H4 (cell line): ENCODE measurements at places on chromosomes 5 and 9. TPM values are rescaled to one million over a fixed set of nuclear protein-coding genes. Genes with fewer than 3 reads are reported as not detected.
A peak's percentile ranks its signal among the peaks of the same experiment; 100 is the strongest.

Gene S1PR3
- total RNA-seq = 34.8 and 44.8 TPM in 2 replicates

- DNase-seq = no peak
Measured at GRCh38 chr9:7298123-7298522, 501.5 kb downstream of the DMAC1 start.

- no peak for DNase-seq
Measured at GRCh38 chr5:102857076-102857818, 102.1 kb downstream of the PAM start.

DNA sequence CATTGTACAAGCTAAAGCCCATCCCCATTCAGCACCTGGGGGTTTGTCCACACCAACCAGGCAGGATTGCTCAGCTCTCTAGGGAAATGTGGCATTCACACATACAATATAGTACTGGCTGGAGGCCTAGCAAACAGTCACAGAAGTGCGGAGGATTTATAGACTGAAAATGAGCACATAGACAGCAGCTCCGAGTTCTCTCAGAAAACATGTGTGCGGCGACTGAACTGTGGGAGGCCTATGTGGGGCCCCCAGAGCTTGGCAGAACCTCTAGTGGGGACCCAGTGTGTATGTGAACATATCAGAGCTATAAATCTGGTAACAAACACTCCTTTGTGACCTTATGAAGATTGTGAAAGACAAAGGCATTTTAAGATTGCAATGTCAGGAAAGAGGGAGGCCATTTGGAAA is 431.1 kb downstream of the DTWD2 start:
- DNase-seq = no peak

DNA sequence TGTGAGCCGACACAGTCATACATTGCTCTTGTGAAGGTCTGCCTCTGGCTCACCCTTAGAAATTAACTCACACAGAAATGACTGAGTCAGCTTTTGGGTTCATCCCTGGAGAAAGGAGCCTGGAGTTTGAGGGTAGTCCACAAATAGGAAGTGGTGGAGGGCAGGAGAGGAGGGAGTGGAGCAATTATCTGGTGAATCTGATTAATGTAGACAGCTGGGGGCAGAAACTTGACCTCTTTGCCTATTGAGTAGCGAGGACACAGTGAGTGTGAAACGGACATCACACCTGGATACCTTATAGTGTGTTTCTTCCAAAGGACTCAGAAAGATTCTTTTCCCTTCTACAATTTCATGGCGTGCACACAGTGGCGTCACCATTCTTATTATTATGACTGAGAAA is 48.5 kb upstream of the MSX2 start:
- DNase-seq = no peak

Gene MRPL22
- 25.8 and 28.2 TPM in 2 replicates for total RNA-seq

GRCh38 chr5:146002491-146002890 is 66.1 kb downstream of the SH3RF2 start:
- no peak for DNase-seq

Gene SPATA9
- total RNA-seq = 0.45 TPM in 1 of 2 replicates, not detected in the other

Gene DPH7
- 15.3 and 16.1 TPM in 2 replicates for total RNA-seq

GRCh38 chr5:95842854-95843544 is 20.5 kb upstream of the GLRX start:
- DNase-seq = peak; percentile 95

- no peak for DNase-seq
Measured at GRCh38 chr9:136688274-136689107, 1.2 kb upstream of the AGPAT2 start.

DNA sequence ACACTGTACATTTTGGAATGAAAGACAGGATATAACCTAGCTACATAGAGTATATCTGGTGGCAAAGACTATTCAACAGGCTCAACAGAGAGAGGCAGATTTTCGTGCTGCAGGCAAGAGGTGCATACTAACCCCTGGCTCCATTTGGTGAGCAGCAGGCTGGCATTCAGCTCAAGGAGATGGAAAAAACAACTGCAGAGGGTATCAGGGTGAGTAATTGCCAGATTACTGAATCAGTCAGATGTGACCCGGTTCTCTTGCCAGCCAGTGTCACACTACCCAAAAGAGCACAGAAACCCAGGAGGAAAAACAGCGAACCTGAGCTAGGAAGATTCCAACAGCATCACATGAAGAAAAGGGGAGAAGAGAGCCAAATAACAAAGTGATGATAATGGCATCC is 130.4 kb upstream of the PRLR start:
- no peak for DNase-seq

DNA sequence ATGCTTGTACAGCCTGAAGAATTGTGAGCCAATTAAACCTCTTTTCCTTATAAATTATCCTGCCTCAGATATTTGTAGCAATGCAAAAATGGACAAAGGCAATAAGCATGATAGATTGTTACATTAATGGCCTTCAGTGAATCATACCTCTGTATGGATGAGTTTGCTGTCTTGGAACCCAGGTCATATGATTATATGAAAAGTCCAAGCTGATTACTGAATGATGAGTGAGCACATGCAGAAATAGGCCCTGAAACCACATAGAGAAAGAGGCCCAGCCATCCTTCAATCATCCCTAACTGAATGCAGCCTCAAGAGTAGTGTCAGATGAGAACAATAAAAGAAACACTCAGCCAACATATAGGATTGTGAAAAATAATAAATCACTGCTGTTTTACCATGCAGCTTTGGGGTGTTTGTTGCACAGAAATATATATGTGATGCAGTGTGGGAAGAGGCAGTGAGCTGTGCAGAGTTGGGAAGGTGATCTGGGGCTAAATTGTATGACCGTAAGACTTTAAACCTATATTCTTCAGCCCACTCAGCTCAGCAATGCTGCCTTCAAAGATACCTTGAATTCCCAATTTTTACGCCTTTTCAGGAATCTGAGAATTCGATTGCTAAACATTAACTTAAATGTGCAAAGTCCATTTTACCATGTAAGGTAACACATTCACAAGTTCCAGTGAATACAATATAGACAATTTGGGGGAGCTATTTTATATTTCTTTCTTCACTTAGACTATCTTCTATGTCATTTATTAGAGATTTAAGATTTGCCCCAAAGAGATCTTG is 36.3 kb upstream of the SHISAL2B start:
- DNase-seq = no peak
